ENCODE measurements at places on chromosomes 5 and 9.

GRCh38 chr5:53983568-53984460, 326.6 kb downstream of the ARL15 start:
- no peak for DNase-seq

DNA sequence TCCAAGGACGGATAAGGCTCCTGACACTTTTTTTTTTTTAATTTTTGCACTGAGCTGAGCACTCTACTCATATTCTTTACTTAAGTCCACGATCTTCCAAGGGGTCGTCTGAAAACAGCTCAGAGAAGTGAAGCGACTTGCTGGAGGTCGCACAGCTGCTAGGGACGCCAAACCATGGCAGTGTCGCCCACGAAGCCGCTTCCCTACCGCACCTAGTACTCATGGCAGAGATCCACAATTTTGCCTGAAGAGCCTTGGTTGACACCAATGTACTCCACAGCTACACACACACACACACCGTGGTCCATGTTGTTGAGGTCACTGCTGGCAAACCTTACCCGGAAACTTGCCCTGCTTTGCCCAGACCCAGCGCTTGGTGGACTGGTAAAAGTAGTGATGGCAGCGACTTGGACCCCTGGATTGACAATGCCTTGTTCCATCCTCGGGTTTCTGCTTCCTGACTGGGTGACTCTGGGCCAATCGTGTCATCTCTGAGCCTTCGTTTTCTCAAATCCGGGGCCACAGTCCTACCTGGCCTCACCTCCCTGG, 521 bp upstream of the SLIT3 start:
- DNase-seq = no peak

DNA sequence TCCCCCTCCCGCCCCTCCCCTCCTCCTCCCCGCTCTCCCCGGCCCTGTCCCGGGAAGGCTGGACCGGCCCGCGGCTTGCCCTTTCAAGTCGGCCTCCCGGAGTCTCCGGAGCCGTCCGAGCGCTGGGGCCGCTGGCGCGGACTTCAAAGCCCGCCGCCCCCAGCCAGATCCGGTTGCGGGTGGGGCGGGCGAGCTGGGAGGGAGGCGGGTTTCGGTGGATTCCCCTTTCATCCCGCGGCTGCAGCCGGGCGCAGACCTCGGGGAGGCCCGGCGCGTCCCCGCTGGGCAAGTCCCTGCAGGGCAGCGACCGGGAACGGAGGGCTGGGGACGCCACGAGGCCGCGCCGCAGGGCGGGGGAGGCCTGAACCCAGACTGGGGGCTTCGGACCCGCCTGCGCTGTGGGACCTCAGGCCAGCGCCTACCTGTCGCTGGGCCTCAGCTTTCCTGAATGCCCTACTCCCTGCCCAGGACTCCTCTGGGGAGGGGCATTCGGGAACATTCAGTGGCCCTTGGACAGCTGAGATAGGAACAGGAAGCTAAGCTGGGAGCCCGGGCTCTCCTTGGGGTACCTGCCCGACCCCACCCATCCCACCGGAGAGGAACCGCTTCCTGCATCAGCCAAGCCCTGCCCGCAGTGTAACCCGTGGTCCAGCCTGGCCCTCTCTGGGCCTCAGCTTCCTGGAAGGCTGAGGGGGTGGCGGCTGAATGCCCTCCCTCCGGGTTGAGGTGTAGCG, 23.4 kb downstream of the C9orf50 start:
- DNase-seq = peak; percentile 80

- no peak for DNase-seq
Measured at GRCh38 chr5:5188376-5189050, 48.4 kb downstream of the ADAMTS16 start.

DNA sequence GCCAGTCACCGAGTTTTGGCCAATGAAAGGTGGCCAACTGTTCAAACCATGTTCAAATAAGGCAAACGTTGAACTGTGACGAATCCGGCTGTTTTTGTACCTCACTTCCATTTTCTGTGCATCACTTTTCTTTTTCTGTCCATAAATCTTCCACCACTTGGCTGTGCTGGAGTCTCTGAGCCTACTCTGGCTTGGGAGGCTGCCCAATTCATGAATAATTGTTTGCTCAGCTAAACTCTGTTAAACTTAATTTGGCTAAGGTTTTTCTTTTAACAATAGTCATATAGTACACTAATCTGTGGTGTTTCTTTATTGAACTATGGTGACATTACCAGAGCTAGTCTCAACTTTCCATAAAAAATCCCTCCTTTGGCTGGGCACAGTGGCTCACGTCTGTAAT, 11.3 kb downstream of the NIM1K start:
- no peak for DNase-seq

GRCh38 chr9:27628311-27628710, 55.0 kb upstream of the C9orf72 start:
- DNase-seq = no peak

GRCh38 chr5:119655061-119655460, 25.7 kb downstream of the FAM170A start:
- no peak for DNase-seq

- no peak for DNase-seq
Measured at GRCh38 chr9:93148721-93149120, 14.7 kb upstream of the NINJ1 start.

GRCh38 chr5:52657247-52657645, 130.5 kb upstream of the ITGA1 start:
- DNase-seq = peak; percentile 24

DNA sequence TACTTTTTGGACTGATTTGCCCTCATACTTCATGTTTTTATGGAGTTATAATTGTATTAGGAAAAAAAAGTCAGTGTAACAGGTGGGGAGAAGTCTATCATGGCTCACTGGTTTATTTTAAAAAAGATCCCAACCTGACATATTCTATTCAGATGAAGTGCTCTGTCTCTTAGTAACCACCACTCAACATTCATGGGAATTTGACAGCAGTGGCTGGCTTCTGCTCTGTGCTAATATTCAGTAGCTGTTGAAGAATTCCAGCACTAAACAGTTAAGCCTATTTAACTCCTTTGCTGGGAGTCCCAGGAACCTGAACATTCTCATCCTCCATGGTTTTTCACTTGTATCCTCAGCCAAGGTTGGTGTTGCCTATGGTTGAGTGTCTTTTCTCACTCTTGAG, 23.1 kb downstream of the CMYA5 start:
- no peak for DNase-seq

DNA sequence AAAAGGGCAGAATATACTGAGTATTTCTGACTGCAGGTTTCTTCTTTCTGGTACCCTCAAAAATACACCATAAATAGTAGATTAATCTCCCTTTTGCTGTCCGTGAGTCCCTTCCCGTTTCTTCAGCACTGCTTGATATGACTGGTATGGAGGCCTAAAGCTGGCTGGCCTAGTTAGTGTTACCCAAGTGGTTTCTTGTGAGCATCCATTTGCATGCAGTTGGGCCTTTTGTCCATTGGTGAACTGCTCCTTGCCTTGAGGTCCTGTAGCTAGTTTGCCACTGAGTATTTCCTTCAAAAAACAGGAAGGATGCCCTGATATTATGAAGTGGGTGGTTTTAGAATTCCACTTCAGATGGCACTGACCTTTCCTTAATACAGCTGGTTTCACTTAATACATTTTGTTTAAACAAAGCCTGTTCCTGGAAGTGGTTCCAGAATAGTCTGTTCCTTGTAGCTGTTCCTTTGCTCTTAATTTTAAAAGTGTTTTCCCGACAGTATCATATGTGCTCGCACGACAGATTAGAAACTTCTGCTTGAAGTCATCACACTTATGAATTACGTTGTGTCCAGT, 40.0 kb upstream of the ABL1 start:
- DNase-seq = no peak

GRCh38 chr5:150140830-150141229, 14.8 kb downstream of the PDGFRB start:
- no peak for DNase-seq

DNA sequence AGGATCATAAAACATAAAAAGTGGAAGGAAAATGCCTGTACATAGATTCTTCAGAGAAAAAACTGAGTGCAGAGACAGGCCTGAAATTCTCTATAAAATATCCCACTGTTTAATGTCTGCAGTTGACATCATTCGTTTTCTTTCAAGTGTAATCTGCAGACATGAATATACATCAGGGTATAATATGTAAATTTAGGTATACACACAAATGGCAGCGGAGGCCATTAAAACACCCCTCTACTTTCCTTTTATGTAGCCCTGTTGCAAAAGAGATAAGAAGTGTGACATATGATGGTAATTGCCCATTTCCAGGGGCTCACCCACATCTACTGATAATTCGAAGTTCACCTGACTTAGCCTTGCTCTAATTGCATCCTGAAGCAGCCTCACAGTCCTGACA, 164.3 kb downstream of the SLC24A2 start:
- no peak for DNase-seq

- DNase-seq = no peak
Measured at GRCh38 chr9:8863069-8863468, 1063.5 kb upstream of the DMAC1 start.

- no peak for DNase-seq
Measured at GRCh38 chr5:7611518-7611917, 215.6 kb downstream of the ADCY2 start.

DNA sequence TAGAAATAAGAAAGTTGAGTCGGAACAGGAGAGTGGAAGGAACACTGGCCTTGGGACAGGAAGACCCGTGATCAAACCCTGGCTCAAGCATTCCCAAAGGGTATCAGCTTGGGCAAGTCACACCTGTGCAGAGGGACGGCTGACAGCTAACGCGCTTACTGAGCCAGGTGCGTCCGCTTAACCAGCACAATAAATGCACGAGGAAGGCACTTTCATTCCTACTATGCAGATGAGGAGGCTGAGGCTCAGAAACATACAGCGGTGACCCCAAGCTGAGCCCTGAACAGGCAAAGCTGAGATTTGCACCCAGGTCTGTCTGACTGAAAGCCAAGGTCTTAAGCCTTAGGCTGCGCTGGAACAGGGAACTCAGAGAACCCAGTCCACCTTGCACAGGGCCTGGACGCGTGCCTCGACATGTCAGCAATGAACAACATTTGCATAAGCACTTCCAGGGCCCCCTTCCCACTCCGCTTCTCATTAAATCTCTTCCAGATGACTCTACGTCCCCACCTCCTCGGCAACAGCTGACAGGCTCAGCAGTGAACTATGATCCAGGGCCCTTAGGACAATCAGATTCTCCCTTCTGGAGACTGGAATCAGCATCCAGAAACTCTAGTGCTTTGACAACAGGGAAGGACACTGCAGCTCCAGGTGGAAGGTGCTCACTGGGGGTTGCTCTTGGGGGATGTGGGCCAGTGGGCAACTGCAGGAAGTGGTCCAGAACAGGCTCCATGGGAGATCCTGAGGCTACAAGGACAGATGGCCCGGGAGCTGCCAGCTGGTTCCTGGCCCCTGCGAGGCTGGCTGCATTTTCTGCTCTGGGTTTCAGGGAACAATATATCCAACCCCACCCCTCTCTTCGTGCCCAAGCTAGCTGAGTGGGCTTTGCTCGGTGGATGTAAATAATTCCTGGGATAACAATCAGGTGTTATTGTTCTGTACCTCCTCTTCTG, 35.2 kb downstream of the SH3PXD2B start:
- DNase-seq = no peak

DNA sequence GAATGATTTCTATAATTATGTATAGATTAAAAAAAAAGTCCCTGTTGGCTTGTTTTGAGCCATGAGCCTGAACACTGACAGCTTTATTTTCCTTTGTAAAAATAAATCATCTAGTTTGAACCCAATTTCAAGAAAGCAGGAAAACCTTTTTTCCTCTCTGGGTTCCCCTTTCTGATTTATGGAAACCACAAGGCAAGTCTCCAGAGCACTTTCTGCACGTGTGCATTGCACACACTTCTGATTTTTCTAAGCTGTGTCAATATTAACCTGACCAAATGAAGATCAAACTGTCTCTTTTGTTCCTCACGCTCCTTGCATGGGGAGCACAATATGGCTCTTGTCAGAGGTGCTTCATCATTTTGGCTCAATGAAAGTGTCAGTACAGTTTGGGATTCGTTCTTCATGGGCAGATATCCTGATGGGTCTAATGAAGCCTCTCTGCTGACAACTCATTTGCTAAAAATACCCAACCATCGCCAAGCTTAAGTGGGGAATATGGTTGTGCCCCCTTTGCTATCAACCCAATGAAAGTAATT, 39.2 kb upstream of the PCA3 start:
- no peak for DNase-seq

DNA sequence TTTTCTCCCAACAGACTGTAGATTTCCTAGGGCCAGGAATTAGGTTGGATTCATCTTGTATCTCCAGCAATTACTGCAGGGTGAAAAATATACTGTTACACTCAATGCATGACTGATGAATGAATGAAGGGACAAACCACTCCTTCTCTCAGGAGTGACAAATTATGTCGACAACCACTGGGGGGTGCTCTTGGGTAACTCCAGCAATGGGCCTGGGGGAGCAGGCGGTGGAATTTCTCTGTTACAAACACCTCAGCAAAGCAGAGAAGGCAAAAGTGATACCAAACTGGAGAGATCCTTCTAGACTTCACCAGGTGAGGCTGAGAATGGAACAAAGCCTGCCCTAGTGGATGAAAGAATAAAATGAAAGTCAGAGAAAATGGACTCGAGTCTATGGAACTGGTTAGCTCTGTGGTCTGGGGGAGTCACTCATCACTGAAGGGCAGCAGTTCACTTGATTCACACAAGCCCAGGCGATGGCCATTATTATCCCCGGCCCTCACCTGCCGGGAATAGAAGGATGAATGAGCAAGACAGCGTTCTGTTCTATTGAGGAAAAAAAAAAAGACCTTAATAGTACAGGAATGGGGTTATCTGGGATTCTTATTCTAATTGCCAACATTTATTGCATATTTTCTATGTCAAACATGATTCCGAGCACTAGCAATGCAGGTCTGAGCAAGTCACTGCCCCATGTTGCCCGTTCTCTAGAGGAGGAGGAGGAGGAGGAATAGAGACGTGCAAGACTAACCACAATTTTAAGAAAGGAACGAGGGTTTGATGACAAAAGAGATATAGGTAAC, 341.1 kb downstream of the ASTN2 start:
- DNase-seq = no peak

DNA sequence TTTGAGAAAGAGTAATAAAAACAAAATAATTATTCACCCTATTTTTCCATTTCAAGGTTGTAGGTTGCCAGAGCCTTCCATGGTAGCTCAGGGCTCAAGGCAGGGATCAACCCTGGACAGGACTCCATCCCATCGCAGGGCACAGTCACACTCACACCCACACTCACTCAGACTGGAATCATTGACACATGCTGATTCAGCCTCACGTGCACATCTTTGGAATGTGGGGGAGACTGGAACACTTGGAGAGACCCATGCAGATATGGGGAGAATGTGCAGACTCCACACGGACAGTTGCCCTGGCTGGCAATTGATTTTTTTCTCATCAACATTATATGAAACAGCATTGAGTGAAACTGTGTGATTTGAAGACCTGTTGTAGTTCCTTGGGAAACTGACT, 234.1 kb downstream of the ADGRV1 start:
- peak; percentile 2 for DNase-seq

DNA sequence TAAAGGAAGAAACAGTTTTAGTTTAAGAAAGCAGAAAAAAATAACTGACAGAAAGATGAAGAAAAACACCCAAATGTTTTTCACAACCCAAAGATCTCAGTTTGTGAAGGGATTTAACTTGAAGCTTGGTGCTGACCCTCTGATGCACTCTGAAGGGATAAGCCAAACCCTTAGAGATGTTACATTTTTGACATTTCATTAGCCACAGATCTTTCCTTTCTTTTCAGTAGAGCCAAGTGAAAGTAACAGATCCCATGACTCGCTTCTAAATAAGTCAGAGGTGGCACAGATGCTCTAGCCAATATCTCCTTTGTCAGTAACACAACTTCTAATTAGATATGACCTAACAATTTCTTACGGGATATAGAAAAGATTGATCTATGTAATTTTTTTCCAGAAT, 394.5 kb upstream of the EDIL3 start:
- DNase-seq = no peak
